Occipital lobe (tissue), 3 donors: ENCODE measurements at places on chromosomes 2 and 18. TPM values are rescaled to one million over a fixed set of nuclear protein-coding genes. Genes with fewer than 3 reads are reported as not detected.

DNA sequence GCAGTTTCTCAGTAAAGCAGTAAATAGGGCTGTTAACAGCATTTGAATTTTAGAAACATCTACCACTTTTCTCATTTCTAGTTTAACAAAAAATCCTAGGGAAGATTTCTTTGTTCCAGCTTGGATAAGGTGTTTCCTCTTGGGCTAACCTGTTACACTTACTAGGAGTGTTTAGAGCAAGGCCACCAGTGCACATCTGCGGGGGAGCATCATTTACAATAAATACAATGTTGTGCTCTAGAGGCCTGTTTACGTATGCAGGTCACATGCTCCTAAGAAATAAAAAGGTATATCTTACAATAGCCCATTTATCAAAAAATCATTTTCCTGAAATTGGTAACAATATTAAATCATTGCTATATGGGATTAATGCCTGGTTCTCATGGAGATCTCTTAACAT is 8.1 kb downstream of the ZNF638 start:
- no peak for DNase-seq

FBXO15 gene
- total RNA-seq: 3.1 TPM

RGPD3 gene
- 0.94 TPM for total RNA-seq

CPS1 gene
- total RNA-seq: 6.6 TPM

ST6GAL2 gene
- total RNA-seq: 148 TPM

BOLL gene
- not detected for total RNA-seq

- DNase-seq: no peak
Measured at GRCh38 chr2:47386551-47386950, 16.4 kb upstream of the MSH2 start.

DNA sequence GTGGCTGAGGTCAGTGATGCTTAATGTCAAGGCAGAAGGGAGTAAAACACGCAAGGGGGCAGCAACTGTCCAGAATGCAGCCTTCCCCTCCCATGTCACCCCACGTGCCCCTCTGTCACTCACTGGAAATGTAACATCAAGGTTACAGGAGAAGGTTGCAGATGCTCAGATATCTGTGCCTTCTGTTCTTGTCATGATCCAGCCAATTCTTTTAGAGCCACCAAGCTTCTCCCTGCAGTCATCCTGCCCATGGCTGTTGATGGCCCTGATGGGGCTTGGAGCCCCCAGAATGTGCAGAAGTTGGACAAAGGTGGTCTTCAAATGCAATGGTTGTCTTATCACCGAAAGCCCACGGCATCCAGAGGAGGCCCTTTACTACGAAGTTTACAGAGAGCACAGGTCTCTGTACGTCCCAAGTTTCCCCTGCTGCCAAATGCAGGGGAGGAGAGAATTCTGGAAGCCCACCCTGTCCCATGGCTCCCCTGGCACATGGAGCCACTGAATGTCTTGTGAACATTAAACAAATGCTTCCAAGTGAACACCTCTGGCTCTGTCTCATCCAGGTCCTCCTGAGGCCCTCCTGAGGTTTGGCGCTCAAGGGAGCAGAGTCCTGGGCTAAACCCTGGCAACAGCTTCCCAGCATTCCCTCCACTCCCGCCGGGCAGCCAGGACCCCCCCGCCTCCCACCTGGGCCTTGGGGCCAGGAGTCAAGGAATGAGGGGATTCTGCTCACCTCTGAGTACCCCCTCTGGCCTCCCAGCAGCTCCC is 4.5 kb upstream of the GPR55 start:
- DNase-seq: no peak

KIAA2012 gene
- total RNA-seq: 0.47 TPM

DNA sequence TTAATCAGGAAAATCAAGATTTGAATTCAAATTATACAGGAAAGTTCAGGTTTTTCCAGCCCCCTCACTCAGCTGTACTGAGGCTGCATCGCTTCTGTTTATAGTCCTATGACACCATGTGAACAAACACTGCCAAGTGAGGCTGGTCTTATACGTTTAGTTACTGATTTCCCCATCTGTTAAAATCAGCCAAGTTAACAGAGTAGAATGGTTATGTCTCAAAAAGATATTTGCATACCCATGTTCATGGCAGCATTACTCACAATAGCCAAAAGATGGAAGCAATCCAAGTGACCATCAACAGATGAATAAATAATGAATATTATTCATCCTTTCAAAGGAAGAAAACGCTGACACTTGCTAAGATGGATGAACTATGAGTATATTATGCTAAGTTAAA is 43.8 kb downstream of the REEP1 start:
- DNase-seq: no peak

DNA sequence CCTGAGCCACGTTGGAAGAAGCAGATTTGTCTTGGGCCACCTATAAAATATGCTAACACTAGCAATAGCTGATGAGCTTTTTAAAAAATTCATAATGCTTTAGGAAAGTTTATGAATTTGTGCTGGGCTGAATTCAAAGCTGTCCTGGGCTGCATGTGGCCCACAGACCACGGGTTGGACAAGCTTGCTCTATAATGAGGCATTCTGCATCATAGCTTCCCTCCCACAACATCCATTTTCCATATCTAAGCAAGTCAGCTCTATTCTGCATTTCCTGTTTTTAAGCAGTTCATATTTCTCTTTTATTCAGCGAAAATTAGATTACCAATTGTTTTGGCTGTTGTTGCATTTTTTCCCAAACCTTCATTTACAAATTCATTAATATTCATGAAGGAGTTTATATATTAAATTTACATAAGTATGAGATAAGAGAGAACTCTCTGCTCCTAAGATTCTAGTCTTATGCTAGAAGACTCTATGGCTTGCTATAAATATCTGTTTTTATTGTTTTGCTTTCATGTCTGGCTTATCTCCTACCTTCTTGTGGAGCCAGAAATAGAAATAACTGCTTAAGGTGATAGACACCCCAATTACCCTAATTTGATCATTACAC is 114.5 kb upstream of the HNRNPA3 start:
- DNase-seq: no peak

DNA sequence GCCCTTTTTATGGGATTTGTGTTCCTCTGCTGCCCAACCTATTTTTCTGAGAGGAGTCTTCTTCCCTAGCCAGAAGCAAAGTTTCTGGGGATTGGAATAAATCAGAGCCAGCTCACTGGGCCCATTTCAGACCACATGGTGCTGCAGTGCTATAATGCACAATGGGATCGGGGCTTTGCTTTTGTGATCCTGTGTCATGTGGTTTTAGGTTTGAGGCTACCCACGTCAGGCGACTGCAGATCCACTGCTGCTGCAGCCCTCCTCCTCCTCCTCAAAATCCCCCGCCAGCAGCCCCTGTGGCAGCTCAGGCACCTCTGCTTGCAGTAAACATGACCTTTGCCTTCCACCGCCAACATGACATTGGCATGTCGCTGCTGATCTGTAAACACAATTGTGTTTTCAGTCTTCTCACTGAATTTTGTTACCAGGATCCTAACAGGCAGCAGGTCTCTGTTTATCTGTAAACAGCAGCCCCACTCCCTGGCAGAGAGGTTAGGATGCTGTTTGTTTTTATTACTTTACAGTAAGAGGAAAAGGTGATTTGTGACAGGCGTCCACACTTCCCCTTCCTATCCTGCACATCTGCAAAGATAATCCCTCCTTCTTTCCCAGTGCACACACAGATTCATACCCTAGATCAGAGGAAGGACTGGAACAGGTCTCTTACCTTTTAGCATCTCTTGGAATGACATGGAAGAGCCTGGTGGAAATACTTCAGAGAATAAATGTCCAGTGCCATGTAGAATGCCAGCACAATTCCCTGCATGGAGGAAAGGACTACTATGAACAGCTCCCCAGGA is 130.8 kb downstream of the FOXI3 start:
- no peak for DNase-seq

DNA sequence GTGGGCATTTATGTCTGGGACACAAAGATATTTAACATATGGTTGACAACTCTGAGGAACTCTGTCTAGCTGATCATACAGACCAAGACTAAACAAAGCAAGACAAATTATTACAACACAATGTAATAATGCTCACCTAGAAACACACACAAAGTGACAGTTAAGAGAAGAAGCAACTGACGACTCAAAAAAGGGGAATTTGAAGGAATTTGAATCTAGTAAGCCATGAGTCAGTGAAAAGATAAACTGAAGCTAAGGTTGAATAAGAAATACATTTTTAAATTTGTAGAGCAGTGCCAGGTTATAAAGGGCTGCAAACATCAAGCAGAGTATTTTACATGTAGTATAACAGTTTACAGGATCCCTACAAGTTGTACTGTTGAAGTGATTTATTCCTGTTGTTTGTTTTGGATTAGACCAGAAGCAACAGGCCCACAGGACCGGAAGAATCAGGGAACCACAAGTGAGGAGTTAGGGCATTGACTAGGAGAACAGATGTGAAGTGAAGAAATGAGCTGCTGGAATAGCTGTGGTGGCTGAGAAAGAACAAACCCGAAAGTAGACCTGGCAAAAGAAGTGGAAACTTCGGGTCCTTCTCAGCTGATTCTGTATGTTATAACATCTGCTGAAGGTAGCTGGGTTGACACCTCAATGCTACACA is 35.6 kb downstream of the IFIH1 start:
- no peak for DNase-seq

GRCh38 chr2:18500333-18500732 is 60.1 kb downstream of the RDH14 start:
- no peak for DNase-seq
